NCI-H524 (cell line): ENCODE measurements at places on chromosomes 4 and X.

DNA sequence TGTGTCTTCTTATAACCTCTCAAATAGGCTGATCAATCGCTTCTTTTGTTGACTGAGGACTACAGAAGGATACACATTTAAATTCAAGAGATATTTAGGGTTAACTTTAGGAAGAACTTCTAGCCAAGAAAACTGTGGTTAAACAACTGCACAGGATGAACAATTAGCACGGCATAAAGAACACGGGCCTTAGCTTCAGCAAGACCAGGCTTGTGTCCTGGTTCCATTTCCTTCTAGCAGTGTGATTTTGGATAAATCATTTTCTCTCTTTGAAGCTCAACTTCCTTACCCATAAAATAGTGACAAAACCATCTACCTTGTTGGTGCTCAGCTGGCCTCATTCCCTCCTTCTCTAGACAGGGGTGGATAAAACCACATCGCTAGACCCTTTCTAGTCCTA, 117.6 kb downstream of the TSPAN5 start:
- no peak for DNase-seq

DNA sequence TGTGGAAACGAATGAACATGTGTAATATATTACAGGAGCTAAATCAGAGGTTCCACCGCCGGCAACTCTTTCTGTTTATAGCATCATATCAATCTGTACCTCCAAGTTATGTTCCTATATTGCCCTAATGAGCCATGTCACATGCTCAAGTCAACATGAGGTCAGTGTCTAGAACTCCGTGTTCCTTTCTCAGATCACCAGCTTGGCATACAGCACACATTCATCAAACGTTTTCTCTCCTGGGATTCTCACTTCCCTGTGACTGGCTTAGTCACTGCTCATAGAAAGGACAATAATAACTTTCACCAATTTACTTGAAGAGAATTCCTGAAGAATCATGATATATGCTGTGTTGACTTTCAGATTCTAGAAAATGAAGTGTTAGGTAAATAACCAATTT, 532.0 kb upstream of the SPANXN1 start:
- no peak for DNase-seq

DNA sequence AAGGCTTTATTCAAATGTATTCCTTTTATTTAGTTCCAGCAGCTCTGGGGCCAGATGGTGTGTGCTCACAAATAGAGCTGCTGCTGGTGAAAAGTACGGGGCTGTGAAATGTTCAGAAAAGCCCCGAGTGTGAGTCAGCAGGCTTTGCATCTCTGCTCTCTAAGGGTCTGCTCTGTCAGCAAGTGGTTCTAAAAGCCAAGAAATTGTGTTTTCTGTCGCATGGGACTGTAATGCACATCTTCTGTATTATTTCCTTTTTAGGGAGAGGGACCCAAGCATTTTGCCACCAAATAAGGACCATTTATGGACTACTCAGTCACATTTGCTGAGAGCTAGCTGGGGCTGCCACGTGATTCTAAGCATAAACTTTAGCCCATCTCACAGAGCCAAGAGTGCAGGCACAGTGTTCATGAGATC, 82.9 kb upstream of the NHS start:
- DNase-seq, result peak; percentile 61

DNA sequence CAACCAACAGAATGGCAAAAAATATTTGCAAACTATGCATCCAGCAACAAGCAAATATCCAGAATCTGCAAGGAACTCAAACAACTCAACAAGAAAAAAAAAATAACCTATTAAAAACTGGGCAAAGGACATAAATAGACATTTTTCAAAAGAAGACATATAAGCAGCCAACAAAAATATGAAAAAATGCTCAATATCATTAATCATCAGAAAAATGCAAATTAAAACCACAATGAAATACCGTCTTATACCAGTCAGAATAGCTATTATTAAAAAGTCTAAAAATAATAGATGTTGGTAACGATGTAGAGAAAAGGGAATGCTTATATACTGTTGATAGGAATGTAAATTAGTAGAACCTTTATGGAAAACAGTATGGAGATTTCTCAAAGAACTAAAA, 53.4 kb downstream of the WDR19 start:
- DNase-seq, result no peak

DNA sequence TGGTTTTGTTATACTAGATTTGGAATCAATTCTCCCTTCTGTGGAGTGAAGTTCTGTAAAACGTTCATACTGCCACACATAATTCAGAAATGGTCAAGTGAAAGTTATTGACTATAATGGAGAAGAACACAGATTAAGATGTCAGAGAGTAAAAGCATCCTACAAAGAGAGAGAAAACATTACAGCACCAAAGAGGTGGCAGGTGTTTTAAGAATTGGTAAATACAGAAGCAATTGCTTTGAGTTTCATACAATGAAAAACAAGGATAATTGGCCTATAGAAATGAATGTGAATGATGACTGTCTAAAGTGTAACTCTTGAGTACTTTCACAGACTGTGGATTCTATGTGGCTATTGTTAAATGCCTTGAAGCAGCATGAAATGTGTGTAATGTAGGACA, 435.6 kb upstream of the SMIM31 start:
- no peak for DNase-seq

DNA sequence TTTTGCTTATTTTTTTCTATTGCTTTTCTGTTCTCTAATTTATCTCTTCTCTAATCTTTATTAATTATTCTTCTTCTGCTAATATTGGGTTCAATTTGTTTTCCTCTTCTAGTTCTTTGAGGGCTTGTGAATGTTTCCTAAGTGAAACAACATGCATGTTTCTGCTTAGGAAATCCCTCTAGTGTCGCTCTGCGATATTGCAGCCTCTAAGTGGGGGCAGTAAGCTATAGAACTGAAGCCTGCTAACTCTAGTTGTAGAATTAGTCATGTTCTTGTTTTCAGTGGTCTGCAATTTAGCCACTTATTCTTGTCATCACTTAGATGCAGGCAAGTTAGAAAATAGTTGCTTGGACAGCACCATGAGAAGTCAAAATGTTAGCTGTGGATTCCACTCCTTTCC, 222.6 kb downstream of the SPIN4 start:
- DNase-seq, result peak; percentile 17

GRCh38 chr4:20754036-20754435, 53.8 kb downstream of the PACRGL start:
- no peak for DNase-seq
